ENCODE measurements at places on chromosomes 16 and 17. TPM values are rescaled to one million over a fixed set of nuclear protein-coding genes. Genes with fewer than 3 reads are reported as not detected.

The KRT16 gene
- not detected for total RNA-seq

The GPR179 gene
- total RNA-seq, result 0.05 TPM

The TAT gene
- 0.35 TPM for total RNA-seq

The C16orf95 gene
- total RNA-seq, result 6.1 TPM

The EFCAB5 gene
- total RNA-seq, result 0.13 TPM

The TNRC6A gene
- 29.0 TPM for total RNA-seq

Measured in ovary (tissue), 10 donors.